ENCODE measurements at places on chromosomes 1 and 21. TPM values are rescaled to one million over a fixed set of nuclear protein-coding genes. Genes with fewer than 3 reads are reported as not detected.

GRCh38 chr1:22241250-22241649 is 98.4 kb upstream of the WNT4 start:
- H3K4me3 ChIP-seq, result no peak overlapping the region
- DNase-seq, result no peak
- H3K27ac ChIP-seq, result no peak overlapping the region
- H3K27me3 ChIP-seq, result peaks cover 48% of the 10 kb centered on the region
- H3K4me1 ChIP-seq, result no peaks in the 10 kb centered on the region
- H3K36me3 ChIP-seq, result peaks cover 4% of the 10 kb centered on the region

DNA sequence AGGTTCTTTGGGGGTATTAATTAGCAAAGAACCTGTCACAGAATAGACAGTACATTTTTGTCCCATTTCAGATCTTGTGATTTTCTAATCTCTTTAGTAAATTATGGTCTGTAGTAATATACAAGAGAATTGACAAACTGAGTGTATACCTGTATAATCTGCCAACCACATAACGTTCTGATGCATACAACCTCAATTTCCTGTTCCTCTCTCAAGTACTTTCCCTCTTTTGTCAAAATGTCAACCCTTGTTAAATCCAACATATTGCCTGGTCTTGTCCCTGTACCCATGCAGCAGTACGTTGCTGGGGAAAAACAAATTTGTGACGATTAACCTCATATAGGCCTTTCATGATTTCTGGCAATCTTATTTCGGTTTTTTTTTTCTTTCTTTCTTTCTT is 1.1 kb downstream of the ARV1 start:
- no peak overlapping the region for H3K27ac ChIP-seq
- peaks cover 31% of the 10 kb centered on the region for H3K4me1 ChIP-seq

RSPH1 gene
- not detected for total RNA-seq

CRNN gene
- not detected for total RNA-seq

DNA sequence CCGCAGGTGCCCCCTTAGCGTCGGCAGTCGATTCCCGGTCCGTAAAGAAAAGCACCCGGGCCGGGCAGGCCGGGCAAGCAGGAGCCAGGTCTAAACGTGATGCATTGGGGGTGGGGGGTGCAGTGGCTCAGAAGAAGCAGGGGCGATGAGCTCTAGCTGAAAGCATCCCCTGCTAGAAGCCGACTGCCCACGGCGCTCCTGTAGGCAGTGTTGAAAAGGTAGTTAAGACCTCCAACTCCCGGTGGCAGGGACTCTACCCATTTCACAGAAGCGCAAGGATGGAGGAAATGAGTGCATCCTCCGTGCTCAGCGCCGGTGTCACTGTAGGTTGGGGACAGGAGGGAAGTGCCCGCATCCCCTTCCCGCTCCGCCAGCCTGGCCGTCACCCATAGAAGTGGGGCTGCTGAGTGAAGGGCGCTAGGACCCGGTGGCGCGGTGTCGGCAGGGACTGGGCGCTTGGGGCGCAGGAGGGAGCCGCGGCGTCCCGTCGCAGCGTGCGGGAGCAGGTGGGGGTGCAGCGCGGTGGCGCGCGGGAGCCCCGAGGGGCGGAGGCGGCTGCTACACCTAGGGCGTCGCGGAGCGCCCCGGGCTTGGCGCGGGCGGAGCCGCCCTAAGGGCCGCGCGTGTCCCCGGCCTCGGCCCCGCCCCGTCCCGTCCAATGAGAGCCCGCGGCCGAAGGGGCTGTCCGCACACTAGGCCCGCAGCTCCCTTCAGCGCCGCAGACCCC is at the start of gene WNT2B:
WNT2B (plus strand) TSS at position 688 of the 727 bp plus-strand sequence. CDS start 298 bp downstream, outside the sequence.
- peaks cover 3% of the 10 kb centered on the region for H3K36me3 ChIP-seq
- H3K27me3 ChIP-seq, result peaks cover 31% of the 10 kb centered on the region
- H3K27ac ChIP-seq, result peak within 1 kb of the TSS; percentile 65
- peak; percentile 29 for DNase-seq
- H3K4me3 ChIP-seq, result peak within 1 kb of the TSS; percentile 90

AMY2B gene
- total RNA-seq, result 39.4 TPM

DNA sequence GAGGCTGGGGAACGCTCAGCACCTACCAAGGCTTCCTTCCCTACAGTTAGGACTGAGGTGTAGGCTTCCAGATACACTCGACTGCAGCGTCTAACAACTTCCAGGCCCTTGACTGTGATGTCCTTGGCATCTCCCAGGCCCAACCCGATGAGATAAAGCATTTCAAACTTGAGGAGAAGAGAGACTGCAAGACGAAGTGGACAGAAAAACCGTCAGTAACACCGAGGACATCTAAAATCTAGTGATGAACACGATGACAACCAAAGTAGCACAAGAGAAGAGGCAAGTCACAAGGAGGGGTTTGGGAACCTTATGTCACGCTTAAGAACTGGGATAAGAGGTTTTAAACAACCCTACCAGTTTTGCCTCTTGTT is 314 bp downstream of the DPH5 start:
- H3K36me3 ChIP-seq, result peaks cover 9% of the 10 kb centered on the region
- H3K27ac ChIP-seq, result peak overlapping the region; percentile 97
- H3K27me3 ChIP-seq, result no peaks in the 10 kb centered on the region
- DNase-seq, result no peak

DNA sequence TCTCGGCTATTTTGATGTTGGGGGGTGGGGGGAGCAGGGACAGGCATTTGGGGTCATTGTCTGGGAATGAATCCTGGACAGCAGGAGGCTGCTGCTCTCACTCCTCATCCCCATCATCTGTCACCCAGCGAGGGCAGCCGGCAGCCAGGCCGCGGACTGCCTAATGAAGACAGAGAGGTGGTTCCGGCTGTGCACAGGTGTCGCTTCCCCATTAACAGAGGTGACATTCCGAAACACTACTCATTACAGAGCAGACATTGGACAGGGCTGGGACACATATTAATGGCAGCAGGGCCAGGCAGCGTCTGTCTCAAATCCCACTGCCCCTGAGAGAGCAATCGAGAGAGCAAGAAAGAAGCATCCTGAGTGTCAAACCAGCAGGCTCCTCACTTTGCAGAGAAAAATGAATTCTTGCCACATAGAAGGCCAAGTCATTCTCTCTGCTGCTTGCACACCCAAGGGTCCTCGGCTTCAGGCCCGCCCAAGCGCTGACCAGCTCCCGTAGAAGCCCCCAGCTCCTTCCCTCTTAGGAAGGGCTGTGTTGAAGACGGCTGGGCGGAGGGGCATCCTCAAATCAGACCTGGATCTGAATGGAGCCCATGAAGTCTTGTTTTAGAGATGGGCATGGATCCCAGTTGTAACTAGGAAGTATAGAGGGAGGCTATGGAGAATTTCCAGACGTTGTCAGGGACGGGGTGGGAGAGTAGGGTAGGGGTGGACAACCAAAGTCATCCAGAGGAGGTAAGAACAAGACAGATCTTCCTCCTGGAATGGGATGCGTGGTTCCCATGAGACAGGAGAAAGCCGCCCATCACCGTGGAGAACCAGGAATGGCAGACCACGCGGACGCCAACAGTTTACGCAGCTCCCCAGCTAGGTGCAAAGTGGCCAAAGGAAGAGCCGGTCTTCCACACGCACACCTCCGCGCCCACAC is 8.2 kb upstream of the LEMD1 start:
- H3K27ac ChIP-seq, result peak overlapping the region; percentile 29
- H3K4me3 ChIP-seq, result peak overlapping the region; percentile 85
- DNase-seq, result no peak

- H3K4me1 ChIP-seq, result no peaks in the 10 kb centered on the region
- H3K4me3 ChIP-seq, result no peak overlapping the region
- H3K27me3 ChIP-seq, result no peaks in the 10 kb centered on the region
- no peaks in the 10 kb centered on the region for H3K36me3 ChIP-seq
- DNase-seq, result no peak
Observed at GRCh38 chr1:164637461-164638375, 78.7 kb downstream of the PBX1 start.

C1orf94 gene
- total RNA-seq, result not detected

S100A9 gene
- total RNA-seq, result 138 TPM

DNA sequence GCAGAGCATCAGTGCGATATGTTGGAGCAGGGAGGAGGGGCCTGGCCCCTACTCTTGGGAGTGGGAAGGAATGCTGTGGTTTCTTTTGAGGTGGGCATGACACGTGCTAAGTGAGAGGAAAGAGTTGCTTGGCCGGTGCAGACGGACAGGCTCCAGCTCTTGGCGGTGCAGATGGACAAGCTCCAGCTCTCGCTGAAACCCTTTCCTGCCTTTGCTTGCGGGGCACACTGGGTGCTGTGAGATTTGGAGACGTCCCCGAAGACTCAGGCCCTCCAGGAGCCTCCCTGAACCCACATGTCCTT is 15.9 kb downstream of the PDXK start:
- peak overlapping the region; percentile 77 for H3K27ac ChIP-seq
- peaks cover 33% of the 10 kb centered on the region for H3K4me1 ChIP-seq
- no peaks in the 10 kb centered on the region for H3K27me3 ChIP-seq
- H3K36me3 ChIP-seq, result no peaks in the 10 kb centered on the region
- no peak for DNase-seq

DNA sequence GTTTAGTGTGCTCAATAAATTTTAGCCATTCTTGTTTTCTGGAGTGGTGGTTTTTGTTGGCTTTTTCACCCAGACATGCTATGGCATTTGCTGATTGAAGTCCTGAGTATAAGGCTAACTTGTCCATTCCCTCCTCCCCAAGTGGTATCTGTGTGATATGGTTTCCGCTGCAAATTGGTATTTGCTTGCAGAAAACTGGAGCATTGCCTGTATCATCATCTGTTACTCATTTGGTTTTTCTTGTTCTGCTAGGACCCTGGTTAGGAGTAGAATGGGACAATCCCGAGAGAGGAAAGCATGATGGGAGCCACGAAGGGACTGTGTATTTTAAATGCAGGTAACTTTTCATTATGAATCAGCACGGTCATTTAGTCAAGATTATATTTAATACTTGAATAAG is 34.0 kb downstream of the TBCE start:
- H3K27ac ChIP-seq, result no peak overlapping the region
- no peaks in the 10 kb centered on the region for H3K27me3 ChIP-seq
- no peak for DNase-seq
- H3K4me1 ChIP-seq, result peaks cover 9% of the 10 kb centered on the region
- H3K4me3 ChIP-seq, result no peak overlapping the region

- peaks cover 29% of the 10 kb centered on the region for H3K27me3 ChIP-seq
- no peak overlapping the region for H3K4me3 ChIP-seq
- H3K27ac ChIP-seq, result no peak overlapping the region
- H3K36me3 ChIP-seq, result peaks cover 3% of the 10 kb centered on the region
Observed at GRCh38 chr1:233625510-233625981, 11.6 kb downstream of the KCNK1 start.

GRCh38 chr1:85274969-85275453 is 1.4 kb downstream of the BCL10 start:
- H3K4me1 ChIP-seq, result peaks cover 54% of the 10 kb centered on the region
- peaks cover 4% of the 10 kb centered on the region for H3K36me3 ChIP-seq
- peak overlapping the region; percentile 89 for H3K27ac ChIP-seq
- peak overlapping the region; percentile 94 for H3K4me3 ChIP-seq

TMEM269 gene
- 0.47 TPM for total RNA-seq

FRRS1 gene
- 0.31 TPM for total RNA-seq

OR2T2 gene
- total RNA-seq, result 0.15 TPM

DNA sequence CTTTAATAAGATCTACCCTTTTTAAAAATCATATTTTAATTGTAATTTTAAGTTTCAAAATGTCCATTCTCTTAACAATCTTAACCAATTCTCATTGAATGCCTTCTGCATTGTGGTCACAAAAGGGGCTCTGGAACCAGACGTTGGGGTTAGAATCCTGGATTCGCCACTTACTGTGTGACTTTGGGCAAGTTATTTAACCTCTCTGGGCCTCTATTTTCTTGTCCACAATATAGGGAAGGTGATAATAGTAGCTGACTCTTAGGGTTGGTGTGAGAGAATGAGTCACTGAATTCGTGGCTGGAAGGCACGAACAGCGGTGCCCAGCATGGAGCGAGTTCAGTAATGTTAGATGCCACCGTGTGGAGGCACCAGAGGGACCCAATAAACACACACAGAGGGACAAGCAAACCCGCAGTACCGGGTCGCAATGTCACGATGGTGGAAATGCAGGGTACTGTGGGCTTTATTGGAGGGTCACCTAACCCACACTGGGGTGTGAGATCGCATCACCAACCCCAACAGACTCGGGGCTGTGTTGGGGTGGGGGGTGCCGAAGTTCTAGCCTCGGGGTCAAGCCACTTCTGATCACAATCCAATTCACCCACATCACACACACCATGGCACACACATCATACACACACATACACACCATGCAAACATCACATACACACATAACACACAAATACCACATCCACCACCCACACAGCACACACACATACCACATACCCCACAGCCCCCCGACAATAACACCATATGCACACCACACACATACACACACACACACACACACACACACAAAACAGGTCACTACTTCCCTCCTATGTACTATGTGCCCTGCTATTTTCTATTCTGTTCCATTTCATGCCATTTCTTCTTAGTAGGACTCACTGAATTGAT is 27.0 kb upstream of the IFNAR2 start:
- H3K36me3 ChIP-seq, result no peaks in the 10 kb centered on the region
- DNase-seq, result no peak
- peaks cover 48% of the 10 kb centered on the region for H3K4me1 ChIP-seq
- peak overlapping the region; percentile 78 for H3K27ac ChIP-seq
- H3K27me3 ChIP-seq, result no peaks in the 10 kb centered on the region
- no peak overlapping the region for H3K4me3 ChIP-seq

DNA sequence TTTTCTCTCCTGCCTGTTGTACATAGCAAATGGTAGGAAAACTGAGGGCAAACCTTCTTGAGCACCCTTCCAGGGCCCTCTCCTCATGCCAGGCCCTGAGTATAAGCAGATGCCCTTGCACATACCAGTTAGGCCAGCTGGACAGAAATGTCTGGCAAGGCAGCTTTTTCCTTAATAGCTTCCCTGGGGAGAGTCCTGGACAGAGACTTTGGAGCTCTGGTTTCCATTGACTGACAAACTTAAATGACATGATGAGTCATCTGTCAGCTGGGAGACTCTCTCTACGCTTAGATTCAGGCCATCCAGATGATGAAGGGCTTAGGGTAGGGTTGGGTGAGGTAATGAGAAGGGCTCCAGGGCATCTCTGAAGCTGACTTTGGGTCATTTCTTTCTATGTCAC is 317.5 kb downstream of the ASTN1 start:
- no peaks in the 10 kb centered on the region for H3K4me1 ChIP-seq
- DNase-seq, result no peak
- no peak overlapping the region for H3K27ac ChIP-seq
- no peaks in the 10 kb centered on the region for H3K27me3 ChIP-seq

DNA sequence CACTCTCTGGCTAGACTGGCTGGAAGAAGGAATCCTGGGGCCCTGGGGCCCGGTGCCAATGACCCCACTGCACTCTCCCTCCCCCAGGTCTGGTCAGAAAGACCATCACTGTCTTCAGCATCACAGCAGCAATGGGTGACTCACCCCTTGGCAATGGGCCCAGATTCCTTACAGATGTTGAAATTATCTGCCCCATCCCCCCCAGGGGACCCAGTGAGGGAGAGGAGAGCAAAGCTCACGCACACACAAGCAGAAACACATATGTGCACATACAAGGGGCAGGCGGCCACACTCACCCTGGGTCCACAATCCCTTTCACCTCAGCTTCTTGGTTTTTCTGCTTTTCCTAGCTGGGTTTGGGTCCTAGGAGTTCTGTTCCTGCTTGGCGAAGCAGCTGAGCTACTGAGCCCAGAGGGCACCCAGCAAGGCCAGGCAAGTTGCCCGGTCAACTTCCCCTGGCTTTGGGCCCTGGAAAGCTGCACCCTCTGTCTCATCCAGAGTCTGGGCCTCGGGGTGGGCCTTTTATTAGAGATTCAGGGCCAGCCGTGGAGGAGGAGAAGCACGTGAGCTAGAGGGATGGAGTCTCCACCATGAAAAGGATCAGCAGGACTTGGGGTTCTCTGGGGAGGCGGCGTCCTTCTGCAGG is 2.6 kb downstream of the COL16A1 start:
- peaks cover 37% of the 10 kb centered on the region for H3K4me1 ChIP-seq
- peaks cover 21% of the 10 kb centered on the region for H3K27me3 ChIP-seq
- H3K27ac ChIP-seq, result peak overlapping the region; percentile 71
- no peak overlapping the region for H3K4me3 ChIP-seq
- H3K36me3 ChIP-seq, result no peaks in the 10 kb centered on the region

GRCh38 chr1:231415018-231415583 is 7.0 kb downstream of the EGLN1 start:
- peaks cover 59% of the 10 kb centered on the region for H3K4me1 ChIP-seq
- H3K4me3 ChIP-seq, result no peak overlapping the region
- no peaks in the 10 kb centered on the region for H3K27me3 ChIP-seq
- peaks cover 12% of the 10 kb centered on the region for H3K36me3 ChIP-seq
